ENCODE measurements at places on chromosomes 1 and 21. TPM values are rescaled to one million over a fixed set of nuclear protein-coding genes. Genes with fewer than 3 reads are reported as not detected.

C1orf159 gene
- total RNA-seq, result 13.5 TPM

UBL4B gene
- not detected for total RNA-seq

KRTAP6-1 gene
- total RNA-seq, result not detected

LCA5L gene
- total RNA-seq, result 0.25 TPM

GBP6 gene
- total RNA-seq, result 0.53 TPM

CFAP107 gene
- total RNA-seq, result not detected

RIIAD1 gene
- not detected for total RNA-seq

IARS2 gene
- total RNA-seq, result 59.9 TPM

PEAR1 gene
- not detected for total RNA-seq

OLIG2 gene
- not detected for total RNA-seq

CLCNKB gene
- not detected for total RNA-seq

EPHB2 gene
- total RNA-seq, result not detected

CNR2 gene
- total RNA-seq, result not detected

UTS2 gene
- not detected for total RNA-seq
